Heart right ventricle (tissue), 16 donors: ENCODE measurements at places on chromosomes 7 and 10. TPM values are rescaled to one million over a fixed set of nuclear protein-coding genes. Genes with fewer than 3 reads are reported as not detected.

The TRPV6 gene
- total RNA-seq, result not detected

The COMMD3 gene
- 91.9 TPM for total RNA-seq

The LMTK2 gene
- 36.8 TPM for total RNA-seq

The GJD4 gene
- total RNA-seq, result not detected

The FAM241B gene
- 1.4 TPM for total RNA-seq

The LBX1 gene
- total RNA-seq, result not detected

The C7orf33 gene
- not detected for total RNA-seq

The FLNC gene
- total RNA-seq, result 364 TPM

The SLC16A9 gene
- 2.1 TPM for total RNA-seq

The ASZ1 gene
- not detected for total RNA-seq

The ZNF862 gene
- total RNA-seq, result 10.5 TPM

The NDUFB8 gene
- 406 TPM for total RNA-seq

The PDSS1 gene
- 7.2 TPM for total RNA-seq

The PROSER2 gene
- 0.64 TPM for total RNA-seq

The PTN gene
- total RNA-seq, result 6.6 TPM

The ADCYAP1R1 gene
- 1.0 TPM for total RNA-seq

The CH25H gene
- total RNA-seq, result 0.31 TPM

The DENND2A gene
- 13.0 TPM for total RNA-seq

The KEL gene
- total RNA-seq, result 0.65 TPM

The EIF5AL1 gene
- 1.2 TPM for total RNA-seq

The OR13A1 gene
- total RNA-seq, result 0.12 TPM

The MCM10 gene
- total RNA-seq, result 0.64 TPM

The H2BK1 gene
- total RNA-seq, result not detected

The CHN2 gene
- total RNA-seq, result 49.2 TPM

The FAM131B gene
- 0.07 TPM for total RNA-seq

The KMT2E gene
- total RNA-seq, result 53.3 TPM

The DLG5 gene
- 8.2 TPM for total RNA-seq

The C10orf62 gene
- 1.3 TPM for total RNA-seq

The LRRTM3 gene
- total RNA-seq, result not detected

The CCDC172 gene
- total RNA-seq, result not detected

The TM9SF3 gene
- total RNA-seq, result 57.4 TPM

The A1CF gene
- total RNA-seq, result not detected

The GPR26 gene
- not detected for total RNA-seq

The NRF1 gene
- 16.0 TPM for total RNA-seq

The HOXA3 gene
- total RNA-seq, result 0.25 TPM

The ZNF282 gene
- 11.9 TPM for total RNA-seq

The CHAT gene
- not detected for total RNA-seq

The NAT16 gene
- not detected for total RNA-seq

The TMEM196 gene
- not detected for total RNA-seq

The CYP2C18 gene
- total RNA-seq, result not detected

The ATG9B gene
- total RNA-seq, result 0.09 TPM

The SPDYE5 gene
- not detected for total RNA-seq

The RTKN2 gene
- 0.17 TPM for total RNA-seq

The NPY4R2 gene
- total RNA-seq, result not detected

The PHTF2 gene
- 26.8 TPM for total RNA-seq

The VIPR2 gene
- 16.0 TPM for total RNA-seq

The NOLC1 gene
- total RNA-seq, result 29.1 TPM

The FOXP2 gene
- 2.9 TPM for total RNA-seq

The COL17A1 gene
- total RNA-seq, result not detected

The IKZF1 gene
- 20.2 TPM for total RNA-seq

The CD36 gene
- 827 TPM for total RNA-seq

The TRIM50 gene
- 0.62 TPM for total RNA-seq

The PWWP2B gene
- total RNA-seq, result 16.2 TPM

The CRTAC1 gene
- total RNA-seq, result 0.61 TPM

The ZNF107 gene
- total RNA-seq, result 1.3 TPM

The PPP3CB gene
- total RNA-seq, result 66.4 TPM

The SYT15 gene
- total RNA-seq, result 2.5 TPM
